ENCODE measurements at places on chromosomes 5 and 9.

DNA sequence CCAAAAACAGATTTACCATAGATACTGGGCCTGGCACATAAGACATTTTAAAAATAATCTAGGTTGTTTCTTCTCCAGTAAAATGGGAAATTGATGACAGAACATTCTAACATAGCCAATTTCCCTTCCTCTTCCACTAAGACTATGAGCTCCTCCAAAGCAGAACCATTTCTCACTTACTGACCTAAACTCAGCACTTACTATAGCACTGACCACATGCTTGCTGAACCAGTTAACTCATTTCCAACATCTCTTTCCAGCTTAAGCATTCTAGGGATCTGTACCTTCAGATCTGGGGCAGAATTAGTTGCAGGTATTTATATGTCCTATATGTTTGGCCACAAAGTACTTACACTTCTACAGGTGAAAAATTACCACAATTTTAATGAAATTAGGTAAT is 58.9 kb downstream of the TTC39B start:
- no peak for DNase-seq

- DNase-seq = peak; percentile 17
These were observed 70.8 kb upstream of the CDKN2B start for GRCh38 chr9:22079873-22080341.

- peak; percentile 50 for DNase-seq
These were observed 9.5 kb upstream of the NFIL3 start for GRCh38 chr9:91433180-91433579.

DNA sequence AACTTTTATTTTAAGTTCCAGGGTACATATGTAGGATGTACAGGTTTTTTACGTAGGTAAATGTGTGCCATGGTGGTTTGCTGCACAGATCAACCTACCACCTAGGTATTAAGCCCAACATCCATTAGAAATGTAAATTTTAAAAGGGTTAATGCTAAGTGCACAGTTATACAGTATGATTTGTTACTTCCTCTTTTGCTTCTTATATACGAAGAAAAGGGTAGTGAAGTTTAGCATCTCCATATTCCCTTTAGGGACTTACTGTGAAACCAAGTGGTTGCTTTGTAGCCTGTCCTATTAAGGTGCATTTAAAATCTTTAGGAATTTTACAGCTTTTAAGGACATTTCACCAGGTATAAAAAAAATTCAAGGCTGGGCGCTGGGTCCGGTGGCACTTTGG is 46.4 kb downstream of the RBM27 start:
- no peak for DNase-seq

GRCh38 chr9:107907715-107908114 is 418.1 kb upstream of the KLF4 start:
- no peak for DNase-seq

GRCh38 chr5:52692039-52692438 is 95.7 kb upstream of the ITGA1 start:
- no peak for DNase-seq

- DNase-seq = no peak
These were observed 297.9 kb upstream of the PTGER4 start for GRCh38 chr5:40381676-40382363.

DNA sequence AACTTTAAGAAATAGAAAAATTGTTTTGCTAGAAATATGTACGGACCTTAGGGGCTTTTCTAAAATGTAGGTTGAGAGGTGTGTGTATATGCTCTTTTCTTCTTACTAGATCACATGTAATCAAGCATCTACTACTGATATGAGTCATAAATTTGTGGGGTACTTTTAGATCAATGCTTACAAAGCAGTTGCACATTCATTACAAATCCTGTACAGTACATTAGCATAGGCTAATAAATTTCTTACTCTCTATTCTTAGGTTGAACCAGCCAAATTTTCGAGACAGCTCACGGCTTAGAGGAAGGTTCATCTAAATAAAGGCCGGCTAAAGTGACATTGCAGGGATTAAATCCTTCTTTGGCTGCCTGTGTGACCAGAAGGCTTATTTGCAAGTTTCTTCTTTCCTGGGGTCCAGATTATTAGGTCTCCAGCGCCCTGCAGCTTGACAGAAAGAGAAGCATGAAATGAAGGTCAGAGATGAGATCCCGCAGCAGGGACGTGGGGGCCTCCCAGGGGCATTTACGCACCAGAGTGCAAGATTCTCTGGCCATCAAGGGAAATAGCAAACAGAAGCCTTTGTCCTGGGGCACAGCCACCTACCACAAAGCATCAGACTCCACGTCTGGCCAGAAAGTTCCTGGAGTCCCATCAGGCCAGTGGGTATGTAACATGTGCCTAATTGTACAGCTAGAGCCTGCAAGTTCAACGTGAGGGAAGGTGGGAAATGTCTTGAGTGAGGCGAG is 53.0 kb downstream of the NIM1K start:
- peak; percentile 68 for DNase-seq

DNA sequence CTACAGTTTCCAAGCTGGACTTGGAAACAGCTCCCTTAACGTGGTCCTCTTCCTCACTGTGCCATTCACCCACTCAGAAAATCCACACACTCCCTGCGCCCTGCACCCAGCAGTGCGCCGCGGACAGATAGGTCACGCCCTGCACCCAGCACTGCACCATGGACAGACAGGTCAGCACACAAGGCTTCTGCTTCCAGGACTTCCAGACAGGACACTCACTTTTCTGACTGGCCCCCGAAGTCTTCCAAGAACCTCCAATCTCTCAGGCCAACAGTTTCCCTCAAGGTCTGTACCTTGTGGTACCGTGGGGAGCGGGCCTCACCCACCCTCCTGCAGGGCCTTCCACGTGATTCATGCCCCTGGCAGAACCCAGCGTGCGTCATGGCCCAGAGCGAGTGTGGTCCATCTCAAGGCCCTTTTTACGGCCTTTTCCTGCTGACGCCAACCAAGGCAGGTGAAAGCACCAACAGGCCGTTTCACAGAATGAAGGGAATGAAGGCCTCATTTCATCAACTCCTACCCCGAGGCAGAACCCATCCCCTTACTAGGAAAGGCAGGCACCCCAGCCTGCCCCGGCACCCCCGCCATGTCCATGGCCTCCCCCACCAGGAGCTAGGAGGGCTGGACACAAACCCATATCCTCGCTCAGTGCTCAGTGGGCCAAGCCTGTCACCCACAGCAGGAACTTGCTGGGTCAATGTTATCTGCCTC is 17.3 kb downstream of the VAV2 start:
- no peak for DNase-seq

GRCh38 chr5:180860273-180860886 is 696 bp downstream of the ZFP62 start:
- peak; percentile 78 for DNase-seq

- peak; percentile 63 for DNase-seq
These were observed at the start of gene UBE2QL1 for GRCh38 chr5:6448622-6449464. Gene UBE2QL1, plus strand, starts transcription at chr5:6448859. Its CDS starts 35 bp downstream, at chr5:6448894.

DNA sequence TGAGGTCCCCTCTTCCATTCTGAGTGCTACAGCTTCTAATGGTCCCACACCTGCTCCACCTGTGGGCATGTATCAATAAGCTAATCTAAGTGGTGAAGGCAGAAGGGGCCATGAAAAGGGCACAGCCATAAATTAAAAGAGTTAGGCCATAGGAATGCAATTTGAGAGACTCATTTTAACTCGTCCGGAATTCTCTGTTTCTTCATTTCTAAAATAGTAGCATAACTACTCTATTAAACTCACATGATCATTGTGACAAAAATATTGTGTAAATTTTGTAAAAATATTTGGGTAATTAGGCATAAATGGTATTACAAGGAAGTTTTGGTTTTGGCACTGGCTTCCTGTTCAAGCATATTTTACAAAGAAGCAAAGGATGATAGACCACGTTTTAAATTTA is 103.1 kb upstream of the TXNDC8 start:
- DNase-seq = no peak

DNA sequence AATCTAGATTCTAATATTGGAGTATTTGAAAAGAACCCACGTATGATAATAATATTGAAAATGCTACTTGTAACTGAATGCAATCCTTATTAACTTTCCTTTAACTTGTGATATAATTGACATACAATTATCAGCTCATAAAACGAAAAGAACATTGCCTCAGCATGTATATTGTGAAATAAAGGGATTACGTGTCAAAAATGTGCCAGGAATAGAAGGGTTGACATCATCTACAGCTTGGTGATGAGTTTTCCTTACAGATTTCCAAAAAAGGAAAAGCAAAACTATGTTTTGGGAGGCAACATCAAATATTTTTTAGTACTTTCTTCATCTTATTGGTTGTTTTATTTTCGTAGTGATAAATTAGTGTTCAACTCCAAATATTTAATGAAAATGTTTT is 266.0 kb upstream of the PTGER4 start:
- DNase-seq = no peak

DNA sequence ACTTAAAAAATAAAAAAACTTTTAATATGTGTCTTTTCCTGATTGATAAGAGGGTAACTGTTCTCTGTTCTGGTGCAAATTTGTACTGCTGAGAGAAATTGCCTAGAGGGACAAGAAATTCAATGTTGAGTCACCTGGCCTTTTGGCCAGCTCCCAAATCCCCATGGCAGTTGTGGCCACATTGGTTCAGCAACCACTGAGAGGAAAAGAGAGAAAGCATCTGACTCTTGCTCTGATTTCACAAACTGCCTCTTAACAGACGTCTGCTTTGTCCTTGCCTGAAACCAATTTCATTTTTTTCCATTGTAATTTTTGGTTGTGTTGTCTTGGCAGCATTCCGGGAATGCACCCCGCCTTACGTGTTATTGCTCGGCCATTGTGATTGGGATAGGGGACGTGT is 42.4 kb downstream of the NTRK2 start:
- DNase-seq = no peak

DNA sequence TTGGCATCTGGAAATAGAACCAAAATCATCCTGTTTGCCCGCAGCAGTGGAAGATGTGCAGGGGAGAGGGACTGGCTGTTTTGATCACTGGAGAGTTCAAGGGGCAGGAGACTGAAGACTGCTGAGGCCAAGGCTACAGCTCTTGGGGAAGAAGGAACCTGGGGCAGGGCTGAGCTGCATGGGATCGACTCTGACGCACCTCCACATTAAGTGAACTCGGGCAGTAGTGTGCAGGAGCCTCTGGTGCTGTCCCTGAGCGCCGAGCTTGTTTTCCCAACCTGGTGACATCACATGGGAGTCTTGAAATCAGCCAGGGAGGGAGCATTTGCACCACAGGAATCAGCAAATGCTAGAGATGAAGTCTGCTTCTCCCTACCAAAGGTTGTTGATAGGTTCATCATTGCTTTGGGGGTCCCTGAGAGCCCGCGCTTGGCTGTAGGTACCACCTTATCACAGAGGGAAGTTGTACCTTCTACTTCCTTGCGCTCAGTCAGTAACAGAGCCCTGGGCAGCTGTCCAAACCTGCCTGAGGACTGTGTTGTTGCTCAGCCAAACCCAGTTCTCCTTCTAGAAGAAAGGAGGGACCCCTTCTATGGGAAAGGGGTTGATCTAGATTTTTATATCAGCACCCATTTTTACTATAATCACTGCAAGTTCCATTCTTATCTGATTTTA is 52.3 kb upstream of the CTSL start:
- DNase-seq = no peak

- DNase-seq = no peak
These were observed 15.8 kb upstream of the LRRC70 start for GRCh38 chr5:62562867-62563266.

- DNase-seq = no peak
These were observed 7.1 kb downstream of the SPACA9 start for GRCh38 chr9:132885720-132886333.

- DNase-seq = no peak
These were observed 706.6 kb downstream of the EFNA5 start for GRCh38 chr5:106964132-106964531.

GRCh38 chr9:4760122-4760521 is 19.1 kb upstream of the AK3 start:
- no peak for DNase-seq

DNA sequence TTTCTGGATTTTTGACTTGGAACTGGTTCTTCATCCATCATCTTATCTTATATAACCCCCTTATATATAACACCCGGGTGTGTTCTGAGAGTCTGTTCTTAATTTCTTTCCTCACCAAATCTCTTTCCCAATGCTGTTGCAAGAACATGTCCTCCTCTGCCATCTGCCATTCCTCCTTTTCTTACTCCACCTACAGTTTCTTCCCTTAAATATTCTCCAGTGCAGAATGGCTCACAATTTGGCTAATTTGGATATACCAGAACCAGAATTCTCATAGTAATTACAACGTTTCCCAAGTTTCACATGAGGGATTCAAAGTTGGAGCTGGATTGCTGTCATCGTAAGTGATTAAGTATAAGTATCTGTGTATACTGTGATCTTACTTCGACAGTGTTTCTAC is 28.0 kb downstream of the SKP2 start:
- no peak for DNase-seq

GRCh38 chr9:13139641-13140171 is 139.8 kb downstream of the MPDZ start:
- DNase-seq = no peak

- no peak for DNase-seq
These were observed 11.1 kb upstream of the SHOC1 start for GRCh38 chr9:111805830-111806241.

DNA sequence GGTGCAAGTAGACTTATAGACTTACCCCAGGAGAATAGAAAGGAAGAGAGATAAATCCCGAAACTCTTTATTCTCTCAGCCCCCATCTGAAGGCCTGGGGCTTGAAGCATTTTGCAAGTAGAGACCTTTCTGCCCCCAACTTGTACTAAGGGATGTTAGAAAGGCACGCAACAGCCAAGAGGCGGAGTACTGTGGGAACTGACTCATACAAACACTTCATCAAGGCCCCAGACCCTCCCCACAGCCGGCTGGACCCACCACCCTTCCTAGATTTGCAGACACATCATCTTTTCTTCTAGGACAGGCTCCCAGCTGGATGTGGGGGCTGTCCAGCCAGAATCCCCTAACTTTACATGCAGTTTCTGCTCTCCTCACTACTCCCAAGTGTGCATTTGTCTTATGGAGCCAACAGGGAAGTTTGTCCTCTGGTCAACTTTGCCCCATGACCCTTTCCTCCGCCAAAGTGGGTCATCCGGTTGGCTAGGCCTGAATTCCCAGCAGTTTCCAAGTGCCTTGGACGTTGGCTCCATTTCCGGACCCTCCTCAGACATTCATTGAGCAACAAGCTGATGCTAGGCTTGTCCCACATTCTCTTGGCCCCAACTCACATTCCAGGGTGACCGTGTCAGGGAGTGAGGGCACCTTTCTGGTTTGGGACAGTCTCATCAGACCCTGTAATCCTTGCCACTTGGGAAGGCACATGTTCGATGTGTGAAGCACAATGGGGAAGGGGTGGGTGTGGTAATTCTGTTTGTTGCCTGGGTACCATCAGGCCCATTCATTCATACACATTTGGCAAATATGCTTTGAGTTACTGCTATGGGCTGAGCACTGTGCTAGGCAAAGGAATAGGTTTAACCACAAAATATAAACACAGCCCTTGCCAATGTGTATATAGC is 64.6 kb downstream of the ABLIM3 start:
- DNase-seq = no peak

DNA sequence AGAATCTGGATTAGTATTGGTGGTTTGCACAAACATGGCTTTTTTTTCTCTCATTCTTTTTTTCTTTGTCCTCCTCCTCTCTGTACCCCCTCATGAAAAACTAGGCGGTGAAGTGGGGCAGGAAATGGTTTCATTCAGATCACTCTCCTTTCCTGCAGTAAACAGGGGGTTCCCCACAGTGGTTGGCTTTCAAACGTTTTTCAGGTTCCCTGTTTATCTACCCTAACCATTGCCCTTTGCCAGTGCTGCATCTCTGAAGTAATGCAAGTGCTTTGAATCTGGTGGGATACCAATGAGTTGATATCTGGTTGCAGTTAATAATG is 29.8 kb downstream of the NR4A3 start:
- DNase-seq = peak; percentile 28
